ENCODE measurements at places on chromosomes 3 and 15. TPM values are rescaled to one million over a fixed set of nuclear protein-coding genes. Genes with fewer than 3 reads are reported as not detected.

- DNase-seq, result peak; percentile 53
These were observed 21.1 kb downstream of the GAP43 start for GRCh38 chr3:115644391-115644790.

- no peak for DNase-seq
These were observed 776.1 kb upstream of the SEMA6D start for GRCh38 chr15:46941241-46941640.

ZNF501 gene
- not detected for total RNA-seq

NTRK3 gene
- total RNA-seq, result not detected

ZNF774 gene
- 1.8 TPM for total RNA-seq

- no peak for DNase-seq
These were observed 628.2 kb downstream of the NR2F2 start for GRCh38 chr15:96958721-96959120.

Measured in A172 (cell line).